ENCODE measurements at places on chromosomes 6 and 20.

DNA sequence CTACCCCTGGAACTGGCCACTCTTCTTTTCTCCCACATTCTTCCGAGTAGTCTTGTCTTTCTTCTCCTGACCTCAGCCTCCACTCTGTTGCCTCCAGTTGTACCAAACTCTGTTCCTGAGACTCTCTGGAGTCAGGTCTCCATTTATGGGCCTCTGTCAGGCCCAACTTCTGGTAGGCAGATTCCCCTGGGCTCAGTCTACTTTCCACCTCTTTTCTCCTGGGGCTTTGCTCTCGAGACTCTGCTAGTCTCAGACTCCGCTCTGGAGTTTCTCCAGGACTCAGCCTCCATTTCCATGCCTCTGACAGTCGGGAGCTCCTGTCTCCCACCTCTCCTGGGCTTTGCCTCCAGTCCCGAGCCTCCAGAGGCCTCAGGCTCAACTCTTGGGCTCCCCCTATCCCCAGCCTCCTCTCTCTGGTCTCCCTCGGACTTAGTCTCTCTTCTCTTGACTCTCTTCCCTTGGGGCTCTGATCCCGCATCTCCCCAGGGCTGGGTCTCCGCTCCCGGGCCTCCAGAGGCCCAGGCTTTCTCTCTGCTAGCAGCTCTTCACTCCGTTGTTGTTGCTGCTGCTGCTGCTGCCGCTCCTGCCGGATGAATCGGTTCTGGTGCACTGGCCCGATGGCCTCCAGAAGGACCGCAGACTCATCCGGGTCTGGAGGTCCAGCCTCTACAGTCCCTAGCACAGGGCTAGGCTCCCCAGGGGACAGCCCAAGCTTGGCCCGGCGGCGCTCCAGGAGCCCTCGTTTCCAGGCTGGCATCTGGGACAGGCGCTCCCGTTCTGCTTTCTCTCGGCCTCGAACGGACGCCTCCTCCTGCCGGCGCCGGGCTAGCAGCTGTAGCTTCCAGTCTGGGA, 1.1 kb downstream of the PPP1R18 start:
- no peak for DNase-seq

DNA sequence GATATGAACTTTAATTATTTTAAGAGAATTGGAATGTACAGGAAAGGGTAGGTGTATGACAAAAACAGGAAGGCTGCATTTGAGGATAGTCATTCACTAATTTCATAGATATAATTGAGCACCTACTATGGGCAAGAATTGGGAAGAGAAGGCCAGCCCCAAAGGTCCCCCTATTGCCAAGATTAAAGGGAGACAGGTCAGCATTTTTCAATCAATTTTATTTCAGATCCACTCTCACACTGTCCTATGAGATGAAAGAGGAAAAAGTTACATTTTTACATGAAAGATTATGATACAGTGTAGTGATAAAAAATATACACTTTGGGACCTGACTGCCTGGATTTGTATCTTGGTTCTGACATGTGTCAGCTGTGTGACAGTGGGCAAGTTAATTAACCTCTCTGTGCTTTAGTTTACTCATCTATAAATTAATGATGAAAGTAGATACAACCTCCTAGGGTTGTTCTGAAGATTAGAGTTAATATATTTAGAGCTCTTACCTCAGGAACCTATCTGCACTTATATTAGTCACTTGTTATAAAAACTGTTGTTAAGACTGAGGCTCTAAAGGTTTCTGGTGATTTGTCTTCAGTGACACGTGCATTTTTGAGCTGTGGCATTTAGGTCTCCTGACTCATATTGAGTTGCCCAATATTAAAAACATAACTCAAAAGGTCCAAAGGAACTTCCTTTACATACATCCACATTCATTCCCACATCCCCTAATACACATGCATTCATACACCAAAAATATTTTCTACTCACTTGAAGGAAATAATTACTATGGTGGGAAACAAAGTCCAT, 45.7 kb downstream of the SCGN start:
- no peak for DNase-seq

- no peak for DNase-seq
Measured at GRCh38 chr20:37380864-37381579, 35.1 kb downstream of the SRC start.

- DNase-seq, result peak; percentile 8
Measured at GRCh38 chr6:20160541-20161283, 51.6 kb downstream of the MBOAT1 start.

DNA sequence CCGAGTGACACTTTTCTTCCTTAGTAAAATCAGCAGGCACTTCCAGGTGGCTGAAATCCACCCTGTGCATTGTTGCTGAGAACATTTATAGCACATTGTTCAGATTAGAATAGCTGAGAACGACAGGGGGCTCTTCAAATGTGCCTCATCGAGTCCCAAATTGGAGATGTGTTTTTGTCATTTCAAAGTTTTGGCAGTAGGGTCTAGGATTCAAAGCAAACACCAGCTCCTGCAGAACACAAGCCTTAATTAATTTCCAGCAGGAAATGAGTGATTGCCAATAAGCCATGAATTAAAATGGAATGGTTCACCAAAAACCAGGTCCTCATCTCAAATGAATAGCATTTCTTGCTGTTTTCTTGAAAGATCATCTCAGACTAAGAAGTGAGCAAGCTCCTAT, 171.6 kb downstream of the PLCB1 start:
- DNase-seq, result no peak

DNA sequence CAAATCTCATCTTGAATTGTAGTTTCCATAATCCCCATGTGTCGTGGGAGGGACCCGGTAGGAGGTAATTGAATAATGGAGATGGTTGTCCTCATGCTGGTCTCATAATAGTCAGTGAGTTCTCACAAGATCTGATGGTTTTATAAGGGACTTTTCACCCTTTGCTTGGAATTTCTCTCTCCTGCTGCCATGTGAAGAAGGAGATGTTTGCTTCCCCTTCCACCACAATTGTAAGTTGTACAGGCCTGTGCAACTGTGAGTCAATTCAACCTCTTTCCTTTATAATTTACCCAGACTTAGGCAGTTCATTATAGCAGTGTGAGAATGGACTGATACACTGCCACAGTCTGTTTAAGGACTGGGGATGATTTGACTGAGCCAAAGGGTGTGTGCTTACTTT, 44.7 kb downstream of the NKAIN2 start:
- no peak for DNase-seq

DNA sequence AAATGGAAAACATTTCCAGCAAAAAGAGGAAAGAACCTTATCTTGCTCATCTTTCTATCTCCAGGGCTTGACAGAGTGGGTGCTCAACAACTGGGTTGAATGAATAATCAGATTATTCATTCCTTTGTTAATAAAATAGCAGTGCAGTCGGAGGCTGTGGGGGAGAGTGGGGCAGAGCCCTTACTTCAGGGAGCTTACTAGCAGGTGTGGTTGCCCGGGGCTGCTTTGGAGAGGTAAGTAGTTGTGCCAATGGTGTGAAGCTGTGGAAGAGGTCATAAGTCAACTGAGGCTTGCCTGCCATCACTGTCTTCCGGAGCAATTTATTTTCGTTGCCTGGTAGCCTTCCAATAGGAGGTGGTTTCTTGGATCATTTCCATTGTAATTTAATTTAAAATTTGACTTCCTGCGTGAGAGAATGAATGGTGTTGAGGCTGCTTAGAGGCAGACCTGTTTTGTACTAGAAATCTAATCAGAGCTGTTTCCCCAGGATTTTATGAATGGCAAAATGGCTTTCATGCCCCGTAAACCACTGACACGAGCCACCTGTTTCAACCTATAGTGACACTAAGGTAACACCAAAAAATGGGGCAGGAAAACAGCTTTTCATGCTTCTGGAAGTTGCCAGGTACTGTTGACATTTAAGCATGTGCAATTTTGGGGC, 51.4 kb downstream of the ZDHHC14 start:
- no peak for DNase-seq

DNA sequence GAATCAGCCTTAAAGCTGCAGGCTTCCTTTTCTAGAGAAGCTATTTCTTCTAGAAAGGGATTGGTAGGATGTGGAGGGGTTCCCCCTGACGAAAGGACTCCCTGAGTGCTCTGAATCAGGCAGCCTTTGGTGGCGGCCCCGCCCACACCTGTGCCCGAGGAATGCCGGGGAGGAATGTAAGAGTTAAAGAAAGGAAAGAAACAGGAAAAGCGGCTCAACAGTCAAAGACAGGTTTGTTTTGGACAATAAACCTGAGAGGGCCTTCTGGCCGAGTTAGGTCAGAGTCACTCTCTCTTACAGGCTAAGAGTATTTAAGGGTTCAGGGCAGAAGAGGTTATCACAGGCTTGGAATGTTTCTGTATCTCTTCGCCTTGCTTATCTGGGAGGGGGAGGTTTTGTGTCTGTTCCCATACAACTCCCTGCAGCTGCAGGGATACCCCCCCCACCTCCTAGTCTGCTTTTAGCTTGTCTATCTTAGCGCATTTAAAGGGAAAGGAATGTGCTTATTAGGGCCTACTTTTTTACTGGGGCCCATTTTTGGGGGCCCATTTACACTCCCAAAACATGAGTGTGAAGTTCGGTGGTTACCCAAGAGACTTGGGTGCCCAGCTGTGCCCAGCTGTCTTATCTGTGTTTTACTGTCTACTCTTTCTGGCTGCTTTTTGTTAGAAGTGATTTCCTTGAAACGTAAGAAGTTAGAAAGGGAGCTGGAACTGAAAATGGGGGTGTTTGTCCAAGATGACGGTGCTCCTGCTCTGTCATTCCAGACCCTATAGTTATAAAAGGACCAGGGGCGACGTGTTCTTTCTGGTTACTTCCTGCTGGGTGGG, 32.8 kb downstream of the DYNLT1 start:
- DNase-seq, result no peak

GRCh38 chr6:11875325-11876109, 96.9 kb upstream of the ADTRP start:
- DNase-seq, result peak; percentile 66

GRCh38 chr20:41418031-41418430, 51.4 kb upstream of the EMILIN3 start:
- no peak for DNase-seq

- no peak for DNase-seq
Measured at GRCh38 chr6:139643986-139644385, 269.5 kb upstream of the CITED2 start.
